ENCODE measurements at places on chromosomes 4 and X. TPM values are rescaled to one million over a fixed set of nuclear protein-coding genes. Genes with fewer than 3 reads are reported as not detected.

Gene KCTD8
- total RNA-seq = not detected

Gene RIBC1
- 0.14 TPM for total RNA-seq

Gene MAPK10
- total RNA-seq = 4.2 TPM

Gene GEMIN8
- total RNA-seq = 9.7 TPM

Gene AGA
- 32.5 TPM for total RNA-seq

Gene APLN
- total RNA-seq = 1.2 TPM

Gene FRMPD3
- not detected for total RNA-seq

Gene COL4A5
- 126 TPM for total RNA-seq

Gene RAB41
- not detected for total RNA-seq

Gene GAGE2A
- total RNA-seq = not detected

Gene FAM53A
- 1.4 TPM for total RNA-seq

Gene TRIM75
- not detected for total RNA-seq

Gene ADAM29
- total RNA-seq = not detected

Gene PABPC1L2A
- not detected for total RNA-seq

Gene SEC31A
- 436 TPM for total RNA-seq

Gene SPATA4
- under 0.01 TPM for total RNA-seq

Gene FRAS1
- total RNA-seq = 3.9 TPM

Gene ZRSR2
- 7.1 TPM for total RNA-seq

Gene GATA1
- total RNA-seq = not detected

Gene PDCL2
- not detected for total RNA-seq

Gene TIMM8A
- 6.9 TPM for total RNA-seq

Gene SATL1
- not detected for total RNA-seq

Gene MFAP3L
- total RNA-seq = 4.1 TPM

Gene SH3RF1
- total RNA-seq = 14.6 TPM

Gene VCX
- not detected for total RNA-seq

Gene CCSER1
- 0.30 TPM for total RNA-seq

Gene CFAP299
- 1.5 TPM for total RNA-seq

Gene SMR3B
- total RNA-seq = not detected

Gene PPBP
- not detected for total RNA-seq

Gene CCDC110
- 5.0 TPM for total RNA-seq

Gene ASB12
- total RNA-seq = not detected

Gene ADAMTS3
- 5.5 TPM for total RNA-seq

Gene TMEM47
- 40.6 TPM for total RNA-seq

Gene PDLIM3
- 158 TPM for total RNA-seq

All from smooth muscle cell of the umbilical artery (primary cell).